Uterus (tissue), 4 donors: ENCODE measurements at places on chromosomes 11 and 22. TPM values are rescaled to one million over a fixed set of nuclear protein-coding genes. Genes with fewer than 3 reads are reported as not detected.
A peak's percentile ranks its signal among the peaks of the same experiment; 100 is the strongest.

DNA sequence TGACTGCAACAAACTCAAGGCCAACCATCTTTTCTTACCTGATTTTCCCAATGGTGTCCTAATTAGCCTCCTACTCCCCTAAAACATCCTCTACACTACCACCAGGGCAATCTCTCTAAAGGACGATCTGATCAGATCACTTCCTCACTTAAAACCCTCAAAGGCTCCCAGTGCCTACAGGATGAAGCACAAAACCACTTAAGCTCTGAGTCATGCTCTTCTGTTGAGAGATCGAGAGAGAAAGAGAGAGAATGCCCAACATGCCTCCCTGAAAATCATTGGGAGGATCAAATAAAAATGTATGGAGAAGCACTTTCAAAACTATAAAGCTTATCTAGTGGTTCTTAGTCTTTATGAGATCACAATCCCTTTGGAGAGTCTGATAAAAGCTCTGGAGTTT lies 171.1 kb downstream of the CADM1 start:
- H3K27me3 ChIP-seq = no peaks in the 10 kb centered on the region
- H3K4me3 ChIP-seq = no peak overlapping the region
- no peak overlapping the region for H3K27ac ChIP-seq
- no peak for DNase-seq
- H3K36me3 ChIP-seq = no peaks in the 10 kb centered on the region

DNA sequence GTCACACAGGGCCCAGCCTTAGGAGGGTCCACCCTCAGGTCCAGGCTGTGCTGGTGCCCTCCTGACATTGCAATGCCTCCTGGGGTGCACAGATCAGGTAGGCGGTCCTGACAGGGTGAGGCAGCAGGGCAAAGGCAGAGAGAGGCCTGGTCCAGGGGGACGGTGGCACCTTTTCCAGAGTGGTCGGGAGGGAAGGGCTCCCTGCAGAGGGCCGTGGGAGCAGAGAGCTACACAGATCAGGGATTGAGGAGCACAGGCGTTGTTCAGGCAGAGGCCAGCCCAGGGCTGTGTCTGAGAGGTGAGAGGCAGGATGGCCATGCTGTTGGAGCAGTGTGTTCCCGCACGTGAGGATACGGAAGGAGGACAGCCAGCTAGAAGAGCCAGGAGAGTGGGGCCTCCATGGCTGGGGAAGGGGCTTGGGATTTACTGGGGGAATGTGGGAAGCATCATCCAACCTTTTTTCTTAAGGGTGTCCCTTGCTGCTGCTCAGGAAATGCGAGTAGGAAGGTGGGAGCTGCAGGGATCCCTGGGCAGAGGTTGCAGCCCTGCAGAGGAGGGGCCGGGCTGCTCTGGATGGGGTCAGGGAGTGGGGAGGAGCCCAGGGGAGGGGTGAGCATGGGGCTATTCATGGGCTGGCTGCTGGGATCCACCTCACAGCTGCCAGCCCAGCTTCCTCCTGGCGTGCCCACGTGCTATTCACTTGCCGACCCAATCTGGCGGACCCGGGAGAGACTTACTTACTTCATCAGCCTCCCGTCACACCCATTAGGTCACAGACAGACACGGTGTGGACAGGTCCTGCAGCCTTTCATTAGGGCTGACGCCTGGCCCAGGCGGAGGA lies 1516.4 kb downstream of the TBC1D22A start:
- no peak overlapping the region for H3K27ac ChIP-seq
- no peaks in the 10 kb centered on the region for H3K27me3 ChIP-seq
- no peak for DNase-seq
- no peaks in the 10 kb centered on the region for H3K4me1 ChIP-seq
- no peaks in the 10 kb centered on the region for H3K36me3 ChIP-seq

- no peaks in the 10 kb centered on the region for H3K27me3 ChIP-seq
- DNase-seq = peak; percentile 64
- no peak overlapping the region for H3K4me3 ChIP-seq
- H3K36me3 ChIP-seq = no peaks in the 10 kb centered on the region
- H3K4me1 ChIP-seq = peaks cover 22% of the 10 kb centered on the region
These were observed 12.4 kb downstream of the CRELD2 start for GRCh38 chr22:49930596-49931412.

SLC5A1 gene
- total RNA-seq = not detected

DNA sequence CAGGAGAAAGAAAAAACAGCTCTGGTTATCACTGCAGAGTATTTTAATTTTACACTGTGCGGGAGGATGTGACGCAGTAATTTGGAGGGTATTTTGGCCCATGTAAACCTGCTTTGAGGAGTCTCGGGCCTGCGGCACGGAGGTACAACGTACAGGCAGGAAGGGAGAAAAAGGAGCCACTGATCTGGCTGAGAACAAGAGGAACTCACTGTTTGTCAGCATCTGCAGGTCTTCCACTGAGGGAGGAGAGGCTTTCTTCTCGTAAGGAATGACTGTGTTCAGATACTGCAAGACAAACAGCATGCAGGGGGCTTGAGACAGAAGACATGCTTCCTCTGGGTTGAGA lies 44.0 kb downstream of the FEZ1 start:
- H3K27me3 ChIP-seq = no peaks in the 10 kb centered on the region
- H3K4me1 ChIP-seq = peaks cover 3% of the 10 kb centered on the region
- H3K27ac ChIP-seq = no peak overlapping the region
- H3K4me3 ChIP-seq = no peak overlapping the region
- no peaks in the 10 kb centered on the region for H3K36me3 ChIP-seq
- DNase-seq = no peak
